ENCODE measurements at places on chromosomes 2 and 18.
A peak's percentile ranks its signal among the peaks of the same experiment; 100 is the strongest.

DNA sequence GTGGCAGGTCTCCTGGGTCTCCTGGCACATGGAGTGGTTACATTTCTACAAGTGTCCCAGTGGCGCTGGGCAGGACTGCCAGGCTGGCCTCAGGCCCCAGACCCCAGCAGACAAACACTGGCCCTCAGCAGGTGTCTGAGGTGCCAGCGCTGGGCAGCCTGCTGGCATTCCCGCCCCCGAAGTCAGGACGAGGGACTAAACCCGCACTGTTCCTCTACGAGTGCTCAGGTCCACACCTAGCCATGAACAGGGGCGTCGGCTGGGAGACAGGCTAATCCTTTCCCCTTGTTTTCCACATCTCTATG, 12.8 kb downstream of the SNED1 start:
- H3K4me3 ChIP-seq, result no peak overlapping the region
- no peaks in the 10 kb centered on the region for H3K36me3 ChIP-seq
- DNase-seq, result no peak
- peaks cover 49% of the 10 kb centered on the region for H3K4me1 ChIP-seq
- H3K27ac ChIP-seq, result no peak overlapping the region

DNA sequence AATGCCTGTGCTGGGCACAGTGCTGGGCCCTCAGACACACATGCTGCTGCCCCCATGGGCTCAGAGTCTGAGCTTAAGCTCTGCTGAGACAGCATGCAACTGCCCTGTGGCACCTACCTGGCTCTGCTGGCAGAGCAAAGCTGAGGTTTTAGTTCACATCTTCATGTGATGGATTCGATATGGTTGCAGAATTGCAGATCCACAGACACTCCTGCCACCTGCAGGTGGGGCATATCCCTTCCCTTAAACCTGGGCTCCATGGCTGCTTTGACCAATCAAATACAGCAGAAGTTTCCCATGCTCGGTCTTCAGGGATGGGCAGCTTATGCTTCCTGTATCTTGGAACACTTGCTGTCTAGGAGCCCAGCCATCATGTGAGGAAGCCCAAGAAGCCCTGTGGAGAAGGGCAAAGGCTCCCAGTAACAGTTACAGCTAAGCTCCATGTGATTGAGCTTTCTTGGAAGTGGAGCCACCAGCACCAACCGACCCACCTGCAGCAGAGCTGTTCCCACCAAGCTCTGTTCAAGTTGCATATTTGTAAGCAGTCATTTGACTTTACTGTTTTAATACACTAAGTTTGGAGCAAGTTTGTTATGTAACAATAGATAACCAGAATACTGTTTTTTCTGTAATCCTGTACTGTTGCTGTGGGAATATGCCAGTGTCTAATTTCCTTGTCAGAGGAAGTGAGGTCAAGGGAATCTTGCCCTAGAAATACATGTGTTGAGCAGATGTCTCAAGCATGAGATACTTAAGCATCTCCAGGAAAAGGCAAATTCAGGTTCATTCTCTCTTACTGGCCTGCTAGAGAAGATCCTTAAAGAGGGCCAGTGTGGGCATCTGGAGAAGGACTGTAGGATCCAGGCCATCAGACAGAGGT, 79.3 kb downstream of the SH3RF3 start:
- no peak for DNase-seq
- no peak overlapping the region for H3K27ac ChIP-seq
- H3K36me3 ChIP-seq, result no peaks in the 10 kb centered on the region

DNA sequence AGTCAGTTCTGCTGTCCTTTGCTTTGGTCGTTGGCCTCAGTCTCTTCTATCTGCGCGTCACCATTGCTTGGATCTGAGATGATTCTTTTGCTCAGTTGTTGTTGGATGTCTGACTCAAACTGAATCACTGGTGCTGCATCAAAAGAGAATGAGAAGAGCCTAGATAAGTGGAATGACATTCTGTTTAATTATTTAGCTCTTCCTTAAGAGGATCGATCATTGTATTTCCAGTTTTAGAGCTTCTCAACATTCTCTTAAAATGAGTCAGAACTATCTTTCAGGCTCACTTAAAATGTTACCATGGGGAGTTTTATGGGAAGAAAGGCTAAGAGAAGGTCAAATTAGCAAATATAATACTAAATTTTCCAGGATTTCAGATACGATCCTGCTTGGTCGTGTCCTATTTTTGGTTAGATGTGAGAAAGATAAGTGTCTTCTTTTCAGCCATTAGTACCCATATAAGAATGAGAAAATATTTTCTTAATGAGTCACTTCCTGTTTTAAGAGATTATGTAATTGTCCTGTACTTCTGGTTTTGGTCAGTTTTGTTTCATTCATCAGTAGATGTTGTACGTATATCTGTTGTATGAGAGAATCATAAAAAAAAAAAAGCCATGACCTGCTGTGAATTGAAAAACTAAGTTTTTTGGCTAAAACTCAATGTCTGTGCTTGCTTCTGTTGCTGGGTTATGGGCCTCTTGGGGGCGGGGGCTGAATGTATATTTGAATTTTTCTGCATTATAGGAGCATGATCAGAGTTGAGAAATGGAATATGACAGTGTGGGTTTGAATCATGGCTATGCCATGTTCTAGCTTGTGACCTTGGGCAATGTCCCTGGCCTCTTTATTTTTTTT, 31.6 kb upstream of the CASP10 start:
- peaks cover 25% of the 10 kb centered on the region for H3K4me1 ChIP-seq
- no peak for DNase-seq
- no peak overlapping the region for H3K4me3 ChIP-seq
- H3K36me3 ChIP-seq, result no peaks in the 10 kb centered on the region
- no peaks in the 10 kb centered on the region for H3K27me3 ChIP-seq

DNA sequence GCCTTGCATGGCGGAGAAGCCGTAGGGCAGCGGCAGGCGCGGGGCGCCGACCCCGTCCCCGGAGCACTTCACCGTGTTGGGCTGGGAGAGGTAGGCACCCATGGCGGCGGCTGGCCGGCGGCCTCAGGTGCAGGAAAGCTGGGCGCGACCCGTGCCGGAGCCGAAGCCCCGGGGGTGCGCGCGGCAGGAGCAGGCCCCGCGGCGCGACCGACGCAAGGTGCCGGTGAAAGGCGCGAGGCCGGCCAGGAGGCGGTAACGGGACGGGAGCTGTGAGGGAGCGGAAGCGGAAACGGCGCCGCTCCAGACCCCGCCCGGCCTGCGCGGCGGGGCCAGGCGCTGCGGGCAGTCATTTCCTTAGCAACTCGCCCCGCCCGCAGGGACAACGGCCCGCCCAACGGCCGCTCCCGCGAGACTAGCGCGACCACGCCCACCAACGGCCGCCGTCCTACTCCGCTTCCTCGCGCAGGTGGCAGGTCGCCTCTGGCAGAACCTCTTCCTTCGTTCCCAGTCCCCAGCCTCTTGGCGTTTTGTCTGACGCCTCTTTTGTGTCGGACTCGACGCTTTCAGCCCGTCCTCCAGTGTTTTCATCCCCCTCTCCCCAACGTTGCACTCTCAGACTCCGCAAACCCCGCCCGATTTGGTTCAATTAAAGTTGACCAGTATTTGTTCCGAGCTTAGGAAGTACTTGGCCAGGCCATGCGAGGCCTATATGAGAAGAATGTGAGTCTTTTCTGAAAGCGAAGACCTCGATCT, at the start of gene PPM1G:
TSS of gene PPM1G (minus strand) at position 271 of the 753 bp plus-strand sequence. CDS start at position 102, 169 bp downstream.
- no peaks in the 10 kb centered on the region for H3K36me3 ChIP-seq
- peak; percentile 96 for DNase-seq
- H3K27me3 ChIP-seq, result no peaks in the 10 kb centered on the region
- peak within 1 kb of the TSS; percentile 80 for H3K27ac ChIP-seq
- peak within 1 kb of the TSS; percentile 97 for H3K4me3 ChIP-seq

- no peaks in the 10 kb centered on the region for H3K27me3 ChIP-seq
- DNase-seq, result no peak
- H3K4me1 ChIP-seq, result peaks cover 7% of the 10 kb centered on the region
Measured at GRCh38 chr2:19120941-19121750, 237.3 kb downstream of the OSR1 start.

- DNase-seq, result peak; percentile 65
- H3K4me3 ChIP-seq, result no peak overlapping the region
- H3K36me3 ChIP-seq, result no peaks in the 10 kb centered on the region
- H3K4me1 ChIP-seq, result peaks cover 16% of the 10 kb centered on the region
Measured at GRCh38 chr18:58387716-58388115, 241.2 kb downstream of the ALPK2 start.

DNA sequence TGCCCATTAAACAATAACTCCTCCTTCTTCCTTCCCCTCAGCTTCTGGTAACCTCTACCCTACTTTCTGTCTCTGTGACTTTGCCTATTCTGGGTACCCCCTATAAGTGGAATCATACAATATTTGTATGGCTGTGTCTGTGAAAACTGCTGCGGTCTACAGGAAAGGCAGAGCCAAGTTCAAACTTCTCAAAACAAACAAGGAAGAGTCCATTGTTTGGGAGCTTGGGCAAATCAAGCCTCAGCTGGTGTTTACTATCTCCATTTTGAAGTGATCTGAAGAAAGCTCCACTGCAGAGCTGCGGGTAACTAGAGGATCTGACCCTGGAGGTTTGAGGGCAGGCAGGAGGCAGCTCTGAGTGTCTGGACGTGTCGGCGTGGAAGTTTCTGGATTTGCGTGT, 48.6 kb upstream of the DAPL1 start:
- H3K36me3 ChIP-seq, result no peaks in the 10 kb centered on the region
- no peak overlapping the region for H3K27ac ChIP-seq
- H3K4me3 ChIP-seq, result no peak overlapping the region
- no peak for DNase-seq
- peaks cover 12% of the 10 kb centered on the region for H3K4me1 ChIP-seq
- H3K27me3 ChIP-seq, result no peaks in the 10 kb centered on the region

DNA sequence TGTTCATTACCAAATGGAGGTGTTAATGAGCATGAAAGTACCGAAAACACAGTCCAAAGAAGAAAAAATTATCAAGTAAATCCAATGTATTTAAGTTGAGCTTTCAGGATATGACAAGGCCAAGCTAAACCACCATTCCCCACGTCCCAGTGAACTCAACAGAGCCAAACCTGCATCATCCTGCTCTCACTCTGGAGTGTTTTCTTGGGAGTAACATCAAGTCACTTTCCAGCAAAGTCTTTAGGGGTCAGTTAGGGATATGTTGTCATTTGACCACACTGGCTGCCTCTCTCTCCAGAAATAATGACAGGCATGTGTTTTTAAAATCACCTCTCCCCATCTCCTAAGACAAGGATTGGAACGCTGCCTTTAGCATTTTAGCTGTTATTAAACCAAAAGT, 140.5 kb downstream of the SRBD1 start:
- no peak for DNase-seq
- no peaks in the 10 kb centered on the region for H3K4me1 ChIP-seq
- no peaks in the 10 kb centered on the region for H3K27me3 ChIP-seq
- no peak overlapping the region for H3K27ac ChIP-seq
- no peak overlapping the region for H3K4me3 ChIP-seq

DNA sequence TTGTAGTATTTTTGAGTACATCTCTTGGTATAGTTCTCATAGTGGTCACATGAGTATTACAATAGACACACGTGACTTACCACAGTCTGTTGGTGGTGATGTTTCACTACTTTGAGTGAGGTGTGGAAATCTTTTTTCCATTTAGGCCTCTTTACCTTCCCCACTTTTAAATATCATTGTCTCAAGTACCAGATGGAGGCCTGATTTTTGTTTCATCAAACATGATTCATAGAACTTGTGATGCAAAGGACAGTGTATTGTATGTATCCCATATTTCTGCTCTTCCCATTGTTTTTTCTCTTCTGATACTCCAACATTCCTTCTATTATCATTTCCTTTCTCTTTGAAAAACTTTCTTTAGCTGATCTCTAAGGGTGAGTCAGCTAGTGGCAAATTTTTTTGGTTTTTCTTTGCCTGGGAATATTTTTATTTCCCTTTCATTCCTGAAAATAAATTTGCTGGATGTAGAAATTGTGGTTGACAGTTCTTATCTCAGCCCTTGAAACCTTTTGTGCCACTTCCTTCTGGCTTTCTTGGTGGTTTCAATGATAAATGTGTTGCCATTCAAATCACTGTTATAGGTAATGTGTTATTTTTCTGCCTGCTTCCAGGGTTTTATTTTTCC, 32.8 kb downstream of the RFX8 start:
- no peak for DNase-seq
- H3K36me3 ChIP-seq, result no peaks in the 10 kb centered on the region
- H3K4me3 ChIP-seq, result no peak overlapping the region
- H3K4me1 ChIP-seq, result no peaks in the 10 kb centered on the region
- H3K27ac ChIP-seq, result no peak overlapping the region

DNA sequence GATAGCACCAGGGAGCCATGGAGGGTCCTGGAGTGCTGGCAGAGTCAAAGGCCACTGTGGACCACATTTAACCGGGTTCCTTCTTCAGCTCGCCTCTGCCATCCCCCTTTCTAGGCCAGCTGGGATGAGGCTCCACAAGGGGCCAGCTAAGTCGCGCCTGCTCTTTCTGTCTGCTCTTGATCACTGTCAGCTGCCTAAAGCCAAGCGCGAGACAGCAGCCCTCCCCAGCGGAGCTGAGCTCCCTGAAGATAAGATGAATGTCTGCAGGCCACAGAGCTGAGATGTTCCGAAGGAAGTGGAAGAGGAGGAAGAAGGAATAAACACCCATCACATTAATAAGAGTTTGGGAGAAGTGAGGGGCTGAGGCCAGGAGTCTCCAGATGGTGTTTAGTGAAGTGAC, 99.6 kb downstream of the CELF4 start:
- no peaks in the 10 kb centered on the region for H3K27me3 ChIP-seq
- H3K4me1 ChIP-seq, result no peaks in the 10 kb centered on the region
- no peak overlapping the region for H3K4me3 ChIP-seq
- no peak overlapping the region for H3K27ac ChIP-seq

DNA sequence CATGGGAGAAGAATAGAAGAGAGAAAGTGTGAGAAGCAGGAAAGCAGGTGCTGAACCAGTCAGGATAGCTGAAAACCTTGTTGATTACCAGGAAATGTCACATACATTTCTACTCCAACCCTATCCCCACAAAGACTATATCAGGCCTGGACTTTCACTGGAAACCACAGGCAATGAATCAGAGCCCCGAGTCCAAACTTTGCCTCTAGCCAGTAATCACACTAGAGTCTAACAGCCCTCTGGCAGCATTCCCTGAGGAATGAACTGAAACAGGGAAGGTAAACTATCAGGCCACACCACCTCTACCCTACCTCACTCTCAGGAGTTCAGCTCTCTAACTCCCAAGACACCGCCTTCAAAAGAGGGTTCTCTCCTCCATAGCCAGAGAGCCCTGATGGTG, 18.7 kb upstream of the IHH start:
- H3K4me1 ChIP-seq, result peaks cover 4% of the 10 kb centered on the region
- H3K4me3 ChIP-seq, result no peak overlapping the region
- no peaks in the 10 kb centered on the region for H3K36me3 ChIP-seq

- H3K4me1 ChIP-seq, result no peaks in the 10 kb centered on the region
- H3K36me3 ChIP-seq, result no peaks in the 10 kb centered on the region
- no peaks in the 10 kb centered on the region for H3K27me3 ChIP-seq
- DNase-seq, result peak; percentile 62
- H3K4me3 ChIP-seq, result no peak overlapping the region
- no peak overlapping the region for H3K27ac ChIP-seq
Measured at GRCh38 chr2:25389161-25389560, 47.4 kb upstream of the DNMT3A start.

DNA sequence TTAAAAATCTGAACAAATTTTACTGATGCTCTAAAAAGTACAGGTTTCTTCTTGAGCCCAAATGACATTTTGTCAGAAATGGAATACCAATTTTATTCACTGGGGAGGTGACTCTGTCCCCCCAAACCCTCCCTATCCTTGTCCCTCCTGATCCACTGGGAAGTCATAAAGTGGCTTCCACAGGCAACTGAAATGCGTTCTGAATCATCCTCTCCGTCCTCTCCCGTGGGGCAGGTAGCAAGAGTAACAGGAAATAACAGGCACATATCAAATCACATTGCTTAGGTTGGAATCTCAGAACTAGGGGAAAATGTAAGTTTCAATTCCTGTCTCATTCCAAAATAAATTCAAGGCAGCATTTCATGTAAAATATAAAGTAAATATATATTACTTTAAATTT, 44.5 kb downstream of the MYL12B start:
- H3K4me3 ChIP-seq, result no peak overlapping the region
- H3K27ac ChIP-seq, result no peak overlapping the region
- no peaks in the 10 kb centered on the region for H3K27me3 ChIP-seq
- H3K4me1 ChIP-seq, result peaks cover 7% of the 10 kb centered on the region
- no peaks in the 10 kb centered on the region for H3K36me3 ChIP-seq

All from vagina (tissue), 2 donors.